ENCODE measurements at places on chromosomes 6 and 20. TPM values are rescaled to one million over a fixed set of nuclear protein-coding genes. Genes with fewer than 3 reads are reported as not detected.

- DNase-seq, result no peak
These were observed 296.8 kb downstream of the UTRN start for GRCh38 chr6:144581812-144582537.

- DNase-seq, result no peak
These were observed 48.9 kb upstream of the OLIG3 start for GRCh38 chr6:137543114-137543513.

DNA sequence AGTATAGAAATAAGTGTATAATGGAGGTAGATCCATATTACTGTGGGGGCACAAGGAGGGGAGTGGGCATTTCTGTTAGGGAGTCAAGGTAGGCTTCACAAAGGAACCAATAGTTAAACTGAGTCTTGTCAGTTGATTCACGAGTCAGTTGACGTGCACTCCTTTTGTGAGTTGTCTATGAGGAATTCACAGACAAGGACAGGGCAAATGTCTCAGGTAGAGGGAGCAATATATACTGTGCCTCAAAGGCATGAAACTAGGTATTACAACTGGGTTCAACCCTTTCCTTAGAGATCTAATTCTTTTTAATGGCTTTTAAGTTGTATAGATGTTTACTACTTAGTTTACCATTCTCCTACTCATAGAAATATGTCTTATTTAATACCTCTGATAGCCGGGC, 11.0 kb downstream of the TMEM14C start:
- DNase-seq, result no peak

GRCh38 chr6:17161076-17161475, 59.2 kb downstream of the STMND1 start:
- DNase-seq, result no peak

- no peak for DNase-seq
These were observed 146.2 kb upstream of the ECI2 start for GRCh38 chr6:4281341-4282293.

DNA sequence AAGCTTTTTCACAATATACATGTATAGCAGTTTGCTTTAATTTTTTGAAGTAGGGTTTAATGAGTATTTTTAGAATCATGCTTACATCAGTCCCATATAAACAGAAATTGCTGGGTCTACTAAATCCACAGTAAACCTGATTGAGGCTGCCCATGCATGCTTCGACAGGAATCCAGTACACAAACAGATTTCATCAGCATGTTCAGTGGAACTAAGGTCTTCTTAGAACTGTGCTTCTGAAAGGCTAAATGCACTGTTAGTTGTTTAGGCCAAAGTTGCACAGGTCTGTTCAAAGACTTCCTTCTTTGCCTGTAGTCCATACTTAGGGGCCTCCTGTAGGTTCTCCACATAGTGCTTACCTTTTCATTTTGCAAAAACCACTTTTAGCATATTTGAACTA, 42.5 kb upstream of the THBS2 start:
- no peak for DNase-seq

TPD52L1 gene
- total RNA-seq, result 2.9 TPM

Measured in Panc1 (cell line).